Naive thymus-derived CD4-positive, alpha-beta T cell (primary cell): ENCODE measurements at places on chromosomes 12 and 14. TPM values are rescaled to one million over a fixed set of nuclear protein-coding genes. Genes with fewer than 3 reads are reported as not detected.

GRCh38 chr12:119679490-119679889 is 11.6 kb downstream of the PRKAB1 start:
- peaks cover 77% of the 10 kb centered on the region for H3K36me3 ChIP-seq
- no peak overlapping the region for H3K27ac ChIP-seq
- H3K27me3 ChIP-seq: no peaks in the 10 kb centered on the region
- no peaks in the 10 kb centered on the region for H3K4me1 ChIP-seq
- no peak overlapping the region for H3K4me3 ChIP-seq

DNA sequence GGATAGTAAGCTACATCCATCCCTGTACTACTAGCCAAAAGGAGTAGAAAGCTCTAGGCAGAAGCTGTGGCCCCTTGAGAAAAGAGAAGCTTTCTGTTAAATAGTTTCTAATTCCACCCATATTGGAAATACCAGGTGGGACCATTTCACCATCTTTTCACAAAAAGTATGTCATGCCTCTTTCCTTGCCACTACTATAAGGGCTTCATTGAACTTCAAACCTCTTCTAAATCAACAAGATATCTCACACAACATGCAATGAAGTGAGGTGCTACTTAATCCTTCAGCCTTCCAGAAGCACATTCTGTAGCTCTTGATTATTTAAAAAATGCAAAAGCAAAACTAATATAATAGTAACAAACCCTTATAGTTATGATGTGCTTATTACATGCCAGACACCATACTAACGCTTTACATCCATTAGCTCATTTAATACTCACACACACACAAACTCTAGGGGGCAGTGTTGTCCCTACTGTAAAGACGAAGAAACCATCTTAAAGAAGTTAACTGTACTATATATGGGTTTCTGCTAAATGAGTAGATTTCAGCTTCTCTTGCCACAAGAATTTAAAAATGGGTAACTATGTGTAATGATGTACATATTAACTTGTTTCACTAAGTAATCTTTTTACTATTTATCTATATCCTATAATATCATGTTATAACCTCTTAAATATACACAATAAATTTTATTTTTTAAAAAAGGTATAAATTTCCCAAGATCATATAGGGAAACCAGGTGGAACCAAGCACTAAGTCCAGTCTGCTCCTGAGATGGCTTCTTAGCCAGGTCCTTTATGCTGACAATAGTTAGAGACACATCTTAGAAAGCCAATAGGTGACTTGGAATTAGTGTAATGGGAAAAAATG is 124.4 kb downstream of the RPS29 start:
- H3K27me3 ChIP-seq: no peaks in the 10 kb centered on the region
- H3K4me1 ChIP-seq: no peaks in the 10 kb centered on the region
- H3K27ac ChIP-seq: no peak overlapping the region
- no peak overlapping the region for H3K4me3 ChIP-seq

DNA sequence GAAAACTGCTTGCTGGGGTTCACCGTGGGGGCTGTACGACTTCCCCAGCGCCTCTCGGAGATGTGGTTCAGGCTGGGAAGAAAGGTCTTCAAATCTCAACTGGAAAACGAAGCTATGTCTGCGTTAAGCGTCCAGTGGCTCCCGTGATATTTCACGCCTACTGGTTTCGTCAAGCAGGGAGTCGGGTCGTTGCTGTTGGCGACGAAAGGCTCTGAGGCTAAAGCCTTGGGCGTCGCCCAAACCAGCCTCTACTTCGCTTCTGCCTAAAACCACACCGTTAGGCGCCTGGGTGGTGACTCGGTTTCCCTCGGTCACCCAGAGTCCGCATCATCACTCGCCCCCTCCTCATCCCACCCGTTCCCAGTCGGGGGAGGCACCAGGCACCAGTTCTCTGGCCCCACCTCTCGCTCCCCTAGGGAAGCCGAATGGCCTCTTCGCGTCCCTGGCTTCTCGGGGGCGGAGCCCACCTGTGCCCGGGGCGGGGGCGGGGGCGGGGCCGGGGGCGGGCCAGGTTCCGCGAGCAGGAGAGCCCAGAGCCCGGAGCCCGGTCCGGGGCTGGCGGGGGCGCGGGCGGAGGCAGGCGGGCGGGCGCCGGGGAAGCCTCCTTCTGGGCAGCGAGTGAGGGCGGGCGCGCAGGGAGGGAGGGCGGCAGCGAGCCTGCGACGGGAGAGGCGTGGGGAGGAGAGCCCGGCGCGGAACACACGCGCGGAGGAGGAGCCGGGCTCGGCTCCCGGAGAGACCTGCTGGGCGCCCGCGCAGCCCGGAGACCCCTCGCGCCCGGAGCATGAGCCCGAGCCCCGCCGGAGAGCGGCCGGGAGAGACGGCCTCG is at the start of gene B4GALNT3:
B4GALNT3 (plus strand) TSS at position 510 of the 829 bp plus-strand sequence. CDS start 438 bp downstream, outside the sequence.
- peak within 1 kb of the TSS; percentile 72 for H3K4me3 ChIP-seq
- DNase-seq: peak; percentile 28
- H3K36me3 ChIP-seq: no peaks in the 10 kb centered on the region
- peaks cover 9% of the 10 kb centered on the region for H3K4me1 ChIP-seq
- no peaks in the 10 kb centered on the region for H3K27me3 ChIP-seq
- H3K27ac ChIP-seq: no peak within 1 kb of the TSS

Gene PTPRQ
- total RNA-seq: not detected

GRCh38 chr14:92789457-92790089 is 4.5 kb upstream of the GOLGA5 start:
- no peaks in the 10 kb centered on the region for H3K27me3 ChIP-seq
- H3K4me1 ChIP-seq: no peaks in the 10 kb centered on the region
- no peak for DNase-seq
